Right kidney (tissue), 9 donors: ENCODE measurements at places on chromosomes 5 and 9.

- DNase-seq, result no peak
Observed at GRCh38 chr5:140312067-140312790, 9.3 kb upstream of the PFDN1 start.

- no peak for DNase-seq
Observed at GRCh38 chr5:140827704-140828361, at the start of gene PCDHA6. PCDHA6 (plus strand) TSS chr5:140827960; CDS start chr5:140828092, 132 bp downstream.

DNA sequence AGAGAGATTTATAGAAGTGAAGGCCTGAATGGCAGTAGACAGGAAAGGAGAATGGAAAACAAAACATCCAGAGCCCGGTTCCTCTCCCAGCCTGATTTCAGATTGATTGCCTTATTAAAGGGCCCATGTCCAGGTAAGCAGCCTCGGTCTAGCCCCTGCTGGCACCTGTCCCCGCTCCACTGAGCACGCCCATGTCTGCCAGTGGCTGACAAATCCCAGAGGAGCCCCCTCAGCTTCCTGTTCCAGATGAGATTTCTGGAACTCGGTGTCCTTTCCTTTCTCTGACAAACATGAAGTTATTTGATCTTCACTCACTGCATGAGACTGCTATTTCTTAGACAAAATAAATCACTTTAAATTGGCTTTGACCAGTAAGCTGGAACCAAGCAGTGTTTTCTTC lies 187.0 kb upstream of the ADCY2 start:
- peak; percentile 54 for DNase-seq

DNA sequence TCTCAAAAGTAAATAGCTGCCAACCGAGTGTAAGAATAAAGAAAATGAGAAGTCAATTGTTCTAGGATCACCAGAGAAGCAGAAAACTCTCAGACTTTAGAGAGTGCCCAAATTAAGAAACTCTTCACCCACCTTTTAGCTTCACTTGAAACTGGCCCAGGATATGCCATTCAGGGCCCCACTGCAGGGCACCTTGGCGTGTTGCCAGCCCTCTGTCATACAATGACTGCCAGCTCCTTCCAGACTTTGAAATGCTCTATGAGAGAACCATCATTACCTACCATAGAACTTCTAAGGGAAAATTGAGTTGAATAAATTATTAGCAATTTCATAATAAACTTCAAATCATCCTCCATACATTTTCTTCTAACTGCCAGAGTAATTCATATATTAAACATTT lies 240.5 kb downstream of the CETN3 start:
- no peak for DNase-seq

DNA sequence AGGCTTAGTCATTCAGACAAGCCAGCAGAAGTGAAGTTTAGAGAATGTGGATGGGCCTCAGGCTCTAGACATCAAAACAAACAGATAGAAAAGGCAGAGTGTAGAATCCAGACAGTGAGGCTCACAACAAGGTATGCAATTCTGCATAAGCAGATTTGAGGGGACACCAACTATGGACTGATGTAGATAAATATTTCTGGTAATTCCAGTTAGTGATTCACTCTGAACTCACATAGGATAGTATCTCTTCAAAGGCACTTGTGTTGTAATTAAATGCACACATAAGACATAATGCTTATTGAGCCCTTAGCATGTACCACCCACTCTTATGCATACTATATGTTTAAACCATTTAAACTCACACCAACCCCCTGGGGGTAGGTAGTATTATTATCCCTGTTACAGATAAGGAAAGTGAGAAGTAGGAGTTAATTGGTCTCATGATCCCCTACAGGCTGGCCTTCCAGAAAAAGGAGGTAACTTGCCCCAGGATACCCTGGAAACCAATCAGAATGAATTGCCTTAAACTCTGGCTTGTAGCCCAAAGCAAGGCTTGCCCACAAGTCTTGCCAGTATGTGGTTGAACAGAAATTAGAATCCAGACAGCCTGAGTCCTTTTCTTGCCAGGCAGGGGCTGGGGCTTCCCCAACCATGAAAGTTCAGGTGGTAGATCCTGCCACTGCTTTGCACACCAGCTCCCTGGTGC lies 39.5 kb upstream of the HSPB3 start:
- no peak for DNase-seq

GRCh38 chr5:8176101-8176693 lies 307.2 kb downstream of the MTRR start:
- no peak for DNase-seq

DNA sequence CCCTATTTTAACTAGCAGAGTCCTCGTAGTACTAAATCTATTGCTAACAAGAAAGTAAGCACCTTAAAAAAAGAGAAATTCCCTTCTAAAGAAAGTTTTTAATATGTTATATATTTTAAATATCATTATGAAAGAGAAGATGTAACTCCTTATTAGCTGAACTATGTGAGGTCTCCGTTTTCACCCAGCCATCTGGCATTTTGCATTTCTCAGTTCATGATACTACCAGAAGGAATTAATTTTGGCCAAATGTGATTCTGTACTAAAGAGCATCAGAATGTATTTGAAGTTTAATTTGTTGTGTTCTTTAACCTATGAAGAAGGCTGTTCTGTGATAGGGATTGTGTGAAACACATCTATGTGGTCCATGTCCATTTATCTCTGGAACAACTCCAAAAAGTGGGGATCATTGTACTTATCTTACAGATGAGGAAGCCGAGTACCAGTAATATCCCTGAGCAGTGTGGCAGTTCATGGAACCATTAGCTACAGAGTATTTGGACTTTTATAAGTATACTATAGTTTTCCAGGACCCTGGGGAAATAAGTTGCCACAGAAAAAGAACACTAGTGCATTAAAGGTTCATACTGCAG lies 29.8 kb downstream of the TNFAIP8 start:
- no peak for DNase-seq

GRCh38 chr5:124550731-124551130 lies 195.7 kb downstream of the ZNF608 start:
- DNase-seq, result no peak

GRCh38 chr5:93153461-93153860 lies 427.6 kb downstream of the NR2F1-AS1 start:
- DNase-seq, result no peak

- no peak for DNase-seq
Observed at GRCh38 chr5:10456583-10457420, 15.1 kb downstream of the ROPN1L start.

DNA sequence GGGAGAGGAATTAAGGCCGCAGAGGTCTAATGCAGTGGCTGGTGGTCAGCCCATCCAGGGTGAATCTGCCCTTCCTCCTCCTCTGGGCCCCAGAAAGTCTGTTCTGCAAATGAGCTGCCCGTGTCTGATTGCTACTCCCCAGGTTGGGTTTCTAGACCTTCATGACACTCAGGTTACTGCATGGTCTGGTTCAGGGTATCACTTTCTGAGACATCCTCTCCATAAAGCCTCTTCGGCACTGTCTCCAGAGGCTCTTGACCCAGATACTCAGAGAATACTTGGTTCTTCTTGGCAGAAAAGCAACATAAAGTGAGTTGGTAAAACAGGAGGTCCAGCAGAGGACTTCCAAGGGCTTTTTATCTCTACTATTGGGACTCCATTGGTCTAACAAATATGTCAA lies 62.5 kb upstream of the GDNF start:
- DNase-seq, result no peak

- no peak for DNase-seq
Observed at GRCh38 chr9:18045326-18045725, 428.6 kb upstream of the ADAMTSL1 start.

GRCh38 chr5:167512111-167512510 lies 779.3 kb upstream of the WWC1 start:
- DNase-seq, result no peak

- DNase-seq, result no peak
Observed at GRCh38 chr5:3302228-3302627, 293.4 kb upstream of the IRX1 start.

DNA sequence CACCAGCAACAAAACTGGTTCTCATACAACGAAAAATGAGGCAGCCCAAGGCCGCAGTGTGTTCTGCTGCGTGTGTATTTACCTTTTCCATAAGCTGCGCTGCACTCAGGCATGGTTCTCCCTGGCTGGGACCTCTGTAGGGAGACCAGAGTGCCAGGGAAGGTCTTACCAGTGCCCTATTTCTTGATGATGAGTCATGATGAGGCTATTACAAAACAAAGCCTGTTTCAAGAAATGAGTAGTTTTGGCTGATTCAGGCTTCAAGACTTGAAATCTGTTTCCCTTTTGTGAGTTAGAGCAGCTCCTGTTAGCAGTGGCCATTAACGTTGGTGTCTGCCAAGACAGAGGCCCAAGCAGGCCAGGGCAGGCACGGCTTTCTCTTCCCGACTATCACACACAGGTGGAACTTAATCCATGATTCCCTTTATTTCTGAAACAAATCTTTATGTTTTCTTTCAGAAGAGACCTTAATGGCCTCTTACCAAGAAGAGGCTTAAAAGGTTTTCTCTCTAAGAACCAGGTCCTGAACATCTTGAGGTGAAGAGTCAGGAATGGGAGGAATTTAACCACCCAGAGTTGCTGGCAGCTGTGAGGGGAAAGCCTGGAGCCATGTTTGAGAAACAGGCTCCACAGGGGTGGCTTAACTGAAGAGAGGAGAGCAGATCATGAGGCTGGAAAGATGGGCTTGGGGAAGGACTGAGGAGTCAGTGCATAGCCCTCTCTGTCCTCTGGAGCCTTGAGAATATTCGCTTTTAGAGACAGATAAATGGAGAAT lies 41.4 kb upstream of the TIFAB start:
- DNase-seq, result no peak

GRCh38 chr9:2072752-2073405 lies 57.7 kb downstream of the SMARCA2 start:
- DNase-seq, result no peak

DNA sequence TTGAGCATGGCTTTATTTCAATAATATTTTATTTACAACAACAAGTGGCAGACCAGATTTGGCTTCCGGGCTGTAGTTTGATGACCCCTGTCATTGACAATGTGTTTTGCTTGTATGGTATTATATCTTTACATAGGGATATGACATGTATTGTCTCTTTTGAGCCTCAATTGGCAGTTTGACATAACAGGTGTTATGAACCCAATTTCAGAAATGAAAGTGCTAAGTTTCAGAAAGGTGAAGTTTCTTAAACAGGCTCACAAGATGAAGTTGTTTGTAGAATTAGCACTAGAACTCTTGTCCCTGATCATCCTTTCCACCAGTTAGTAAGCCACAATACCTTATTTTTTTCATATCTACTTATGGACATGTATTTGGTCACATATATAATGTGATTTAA lies 303.0 kb upstream of the GRIA1 start:
- no peak for DNase-seq

- no peak for DNase-seq
Observed at GRCh38 chr5:126263591-126264184, 159.5 kb upstream of the GRAMD2B start.

GRCh38 chr5:158414333-158414762 lies 555.4 kb upstream of the CLINT1 start:
- no peak for DNase-seq

- DNase-seq, result no peak
Observed at GRCh38 chr9:82538634-82539033, 524.3 kb downstream of the RASEF start.

- no peak for DNase-seq
Observed at GRCh38 chr5:178499352-178499751, 90.8 kb downstream of the COL23A1 start.

- no peak for DNase-seq
Observed at GRCh38 chr5:149420545-149421371, 41.7 kb upstream of the IL17B start.

- DNase-seq, result no peak
Observed at GRCh38 chr5:151490627-151491026, 43.2 kb downstream of the SLC36A1 start.

GRCh38 chr5:66255714-66256113 lies 111.6 kb downstream of the SREK1 start:
- DNase-seq, result no peak

- DNase-seq, result peak; percentile 73
Observed at GRCh38 chr5:10283927-10284635, 23.6 kb downstream of the CMBL start.

GRCh38 chr9:138044485-138045383 lies 167.2 kb downstream of the CACNA1B start:
- DNase-seq, result no peak

DNA sequence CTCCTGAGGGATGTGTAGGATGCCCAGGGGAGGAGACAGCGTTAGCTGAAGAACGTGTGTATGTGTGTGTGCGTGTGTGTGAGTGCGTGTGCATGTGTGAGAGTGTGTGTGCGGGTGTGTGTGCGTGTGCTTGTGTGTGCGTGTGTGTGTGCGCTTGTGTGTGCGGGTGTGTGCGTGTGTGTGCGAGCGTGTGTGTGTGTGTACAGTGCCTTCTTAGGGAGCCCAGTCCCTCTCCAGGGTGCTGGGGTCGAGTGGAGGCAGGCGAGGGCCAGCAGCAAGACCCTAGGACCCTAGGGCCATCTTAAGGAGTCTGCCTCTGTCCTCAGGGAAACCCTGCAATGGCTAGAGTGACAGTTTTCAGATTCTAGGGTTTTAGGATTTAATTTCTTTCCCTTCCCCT lies 26.0 kb upstream of the STXBP1 start:
- no peak for DNase-seq

DNA sequence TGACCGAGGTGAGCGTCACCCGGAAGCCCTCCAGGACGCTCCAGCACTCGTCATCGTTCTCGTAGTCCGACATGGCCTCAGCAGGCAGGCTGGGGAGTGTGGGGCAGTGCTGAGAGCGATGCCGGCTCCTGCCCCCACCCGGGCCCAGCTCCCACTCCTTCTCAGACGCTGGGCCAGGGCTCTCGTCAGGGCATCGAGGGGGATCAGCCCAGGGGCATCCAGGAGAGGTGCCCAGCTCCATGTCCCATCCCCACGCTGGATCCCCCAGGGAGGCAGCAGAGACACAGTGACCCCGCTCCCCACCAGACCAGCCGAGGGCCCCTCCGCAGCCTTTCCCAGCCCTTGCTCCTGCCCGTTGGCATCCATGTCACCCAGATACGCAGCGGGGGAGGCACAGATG lies 1.5 kb downstream of the CARD9 start:
- no peak for DNase-seq

DNA sequence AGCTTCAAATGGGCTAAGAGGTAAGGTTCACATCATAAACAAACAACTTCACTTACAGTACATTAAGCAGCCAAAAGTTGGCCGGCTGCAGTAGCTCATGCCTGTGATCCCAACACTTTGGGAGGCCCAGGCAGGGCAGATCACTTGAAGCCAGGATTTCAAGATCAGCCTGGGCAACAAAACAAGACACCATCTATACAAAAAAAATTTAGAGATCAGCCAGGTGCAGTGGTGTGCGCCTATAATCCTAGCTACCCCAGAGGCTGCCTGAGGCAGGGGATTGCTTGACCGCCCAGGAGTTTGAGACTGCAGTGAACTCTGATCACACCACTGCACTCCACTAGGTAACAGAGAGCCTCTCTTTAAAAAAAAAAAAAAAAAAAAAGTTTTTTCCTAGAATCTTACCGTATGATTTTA lies 16.9 kb downstream of the UBTD2 start:
- DNase-seq, result no peak
